ENCODE measurements at places on chromosomes 1 and 21. TPM values are rescaled to one million over a fixed set of nuclear protein-coding genes. Genes with fewer than 3 reads are reported as not detected.

DNA sequence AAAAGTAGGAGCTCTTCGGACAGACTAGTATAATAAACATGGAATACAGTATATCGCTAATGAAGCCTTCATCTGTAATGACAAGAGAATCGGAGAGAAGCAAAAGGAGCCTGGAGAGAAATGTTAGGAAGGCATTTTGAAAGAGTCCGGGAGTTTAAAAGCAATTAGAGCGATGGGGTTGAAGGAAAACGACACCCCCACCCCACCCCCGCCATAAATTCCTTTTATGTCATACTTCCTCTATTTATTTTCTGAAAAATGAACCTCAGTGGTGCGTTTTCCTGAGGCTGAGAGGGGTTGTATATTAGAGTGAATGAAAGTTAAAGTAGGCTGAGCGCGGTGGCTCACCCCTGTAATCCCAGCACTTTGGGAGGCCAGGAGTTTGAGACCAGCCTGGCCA is 635 bp upstream of the APH1A start:
- DNase-seq, result no peak

The THEM5 gene
- total RNA-seq, result not detected

The SOX13 gene
- total RNA-seq, result 1.6 TPM

- no peak for DNase-seq
These were observed 235.3 kb downstream of the MRPL39 start for GRCh38 chr21:25371841-25372425.

DNA sequence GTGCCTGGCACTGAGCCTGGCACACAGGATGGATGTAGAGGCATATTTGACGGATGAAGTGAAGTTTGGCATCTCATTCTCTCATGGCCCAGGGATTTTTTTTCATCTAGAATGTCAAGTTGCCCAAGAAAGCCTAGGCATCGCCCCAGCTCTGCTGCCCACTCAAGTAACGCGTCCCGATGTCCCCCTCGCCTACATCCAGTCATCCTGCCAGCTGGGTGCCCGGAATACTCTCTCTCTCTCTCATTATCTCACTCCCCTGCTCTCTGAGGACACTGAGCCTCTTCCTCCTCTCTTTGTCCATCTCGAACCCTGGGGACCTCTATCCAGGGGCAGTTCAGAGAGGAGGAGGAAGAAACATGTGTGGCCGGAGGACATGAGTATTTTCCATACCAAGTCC is 142.3 kb upstream of the ZC3H12A start:
- no peak for DNase-seq

- no peak for DNase-seq
These were observed 225.4 kb downstream of the CAMTA1 start for GRCh38 chr1:7010534-7011200.

GRCh38 chr1:183881387-183882131 is 76.6 kb downstream of the RGL1 start:
- DNase-seq, result no peak

The HFM1 gene
- 69.3 TPM for total RNA-seq

The FCRL6 gene
- total RNA-seq, result not detected

The DNAI4 gene
- 42.4 TPM for total RNA-seq

GRCh38 chr1:229410692-229411433 is 23.0 kb downstream of the ACTA1 start:
- DNase-seq, result no peak
